Nephron progenitor cell (in vitro differentiated cells): ENCODE measurements at places on chromosomes 4 and X.
A peak's percentile ranks its signal among the peaks of the same experiment; 100 is the strongest.

GRCh38 chrX:134158821-134159512 lies 78.0 kb upstream of the CCDC160 start:
- DNase-seq, result no peak

DNA sequence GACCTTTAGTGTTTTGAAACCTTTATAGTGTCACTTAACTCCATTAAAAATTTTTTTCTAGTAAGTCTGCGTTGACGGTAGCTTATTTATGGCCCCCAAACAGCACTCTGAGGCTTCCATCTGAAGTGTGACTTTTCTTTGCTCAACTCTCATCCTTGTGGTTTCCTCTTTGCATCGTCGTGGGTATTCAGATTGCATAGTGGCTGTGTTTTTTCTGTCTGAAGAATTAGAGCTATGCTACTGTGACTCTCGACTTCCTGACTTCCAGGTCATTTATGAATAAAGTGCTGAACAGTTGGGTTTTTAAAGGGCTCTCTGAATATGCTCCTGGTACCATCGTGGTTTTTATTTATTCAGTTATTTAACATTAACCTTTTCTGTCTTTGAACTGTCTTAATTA lies 44.9 kb downstream of the JADE1 start:
- no peak for DNase-seq

GRCh38 chrX:119618439-119618838 lies 12.2 kb upstream of the NKRF start:
- DNase-seq, result no peak

DNA sequence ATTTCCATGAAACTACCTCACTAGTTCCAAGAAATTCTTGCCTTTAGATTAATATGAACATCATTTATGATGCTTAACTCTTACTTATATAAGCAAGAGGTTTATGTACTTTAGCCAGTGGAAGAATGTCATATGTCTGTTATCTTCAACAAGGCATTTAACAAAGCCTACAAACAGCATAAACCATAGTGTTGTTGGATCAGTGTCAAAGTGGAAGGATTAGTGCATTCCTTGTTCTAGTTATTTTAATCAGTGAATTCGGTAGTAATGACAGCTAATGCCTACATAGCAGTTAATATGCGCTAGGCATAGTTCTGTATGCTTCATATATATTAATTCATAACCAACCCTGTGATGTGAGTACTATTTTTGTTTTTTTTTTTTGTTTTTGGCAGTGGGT lies 3.1 kb downstream of the PI4K2B start:
- DNase-seq, result no peak

DNA sequence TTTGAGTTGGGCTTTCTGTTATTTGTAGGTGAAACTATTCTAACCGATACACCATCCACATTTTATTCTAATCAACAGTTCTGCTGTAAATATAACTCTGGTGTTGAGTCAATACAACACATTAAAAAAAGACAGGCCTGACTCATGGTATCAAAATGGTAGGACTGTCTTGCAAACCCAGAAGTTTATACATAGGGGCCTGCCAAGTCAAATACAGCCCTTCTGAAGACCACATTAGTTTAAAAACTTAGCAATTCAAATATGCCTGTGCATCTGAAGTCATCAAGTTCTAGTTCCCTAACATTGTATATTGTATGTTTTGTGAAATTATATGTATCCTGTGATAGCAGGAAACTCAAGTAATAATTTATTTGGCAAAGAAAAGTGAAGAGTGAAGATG lies 24.4 kb upstream of the PDE5A start:
- DNase-seq, result no peak

- no peak for DNase-seq
Measured at GRCh38 chr4:57147335-57148060, 37.3 kb upstream of the IGFBP7 start.

DNA sequence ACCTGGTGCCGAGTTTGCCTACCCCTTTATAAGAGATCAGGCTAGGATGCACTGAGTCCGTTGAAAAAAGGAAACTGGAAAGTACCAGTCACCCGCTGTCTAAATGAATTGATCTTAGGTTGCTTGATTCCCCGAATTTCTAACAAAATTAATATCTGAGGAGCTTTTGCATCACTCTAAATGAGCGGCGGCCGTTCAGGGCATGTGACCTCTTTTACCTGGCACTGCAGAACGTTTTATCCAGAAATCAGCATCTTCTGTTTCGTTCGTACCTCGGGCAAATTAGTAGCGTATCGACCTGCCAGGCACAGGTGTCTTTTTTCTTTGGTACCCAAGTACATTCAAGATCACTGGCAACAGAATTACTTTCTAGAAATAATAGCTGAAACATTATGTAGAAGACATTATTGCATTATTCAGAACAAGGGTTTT lies 876 bp downstream of the KLHL2 start:
- no peak for DNase-seq

GRCh38 chrX:37921758-37922157 lies 74.4 kb upstream of the DYNLT3 start:
- no peak for DNase-seq

- DNase-seq, result no peak
Measured at GRCh38 chr4:143364063-143364462, 27.4 kb downstream of the GAB1 start.

DNA sequence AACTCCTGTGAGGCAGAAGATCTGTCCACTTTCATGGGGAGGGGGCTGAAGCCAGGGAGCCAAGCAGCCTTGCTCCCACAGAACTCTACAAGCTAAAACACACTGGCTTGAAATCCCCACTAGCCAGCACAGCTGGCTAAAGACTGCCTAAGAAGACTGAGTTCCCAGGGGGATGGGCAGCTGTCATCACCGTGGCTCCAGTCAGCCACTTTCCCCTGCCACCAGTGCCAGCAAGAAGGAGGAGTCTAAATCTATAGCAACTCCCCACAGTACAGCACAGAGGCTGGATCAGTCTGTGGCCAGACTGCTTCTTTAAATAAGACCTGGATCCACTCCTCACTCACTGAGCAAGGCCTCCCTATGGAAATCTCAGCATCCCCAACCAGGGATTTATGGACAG lies 308.6 kb downstream of the FAM47B start:
- DNase-seq, result no peak

GRCh38 chr4:173565281-173565680 lies 35.3 kb upstream of the HAND2 start:
- no peak for DNase-seq

- DNase-seq, result no peak
Measured at GRCh38 chr4:83170952-83171399, 56.4 kb upstream of the PLAC8 start.

- DNase-seq, result no peak
Measured at GRCh38 chr4:119321921-119322687, at the start of gene FABP2. FABP2 (minus strand) TSS chr4:119322138; CDS start chr4:119322102, 36 bp downstream.

DNA sequence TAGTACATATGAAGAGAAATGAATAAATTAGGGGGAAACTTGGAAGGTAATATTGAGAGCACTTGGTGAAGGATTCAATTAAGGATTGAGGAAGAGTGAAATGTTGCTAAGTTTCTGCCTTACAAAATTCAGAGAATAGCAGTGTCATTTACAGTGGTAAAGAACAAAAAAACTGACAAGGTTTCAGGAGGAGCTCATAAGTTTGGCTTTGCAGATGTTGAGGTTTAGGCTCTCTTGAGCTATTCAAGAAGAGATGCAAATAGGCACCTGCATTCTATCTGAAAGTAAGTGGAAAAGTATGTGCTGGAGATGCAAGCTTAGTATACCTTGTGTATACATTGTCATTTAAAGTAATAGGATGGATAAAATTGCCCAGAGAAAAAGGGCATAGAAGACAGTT lies 22.3 kb upstream of the EMCN start:
- DNase-seq, result no peak

DNA sequence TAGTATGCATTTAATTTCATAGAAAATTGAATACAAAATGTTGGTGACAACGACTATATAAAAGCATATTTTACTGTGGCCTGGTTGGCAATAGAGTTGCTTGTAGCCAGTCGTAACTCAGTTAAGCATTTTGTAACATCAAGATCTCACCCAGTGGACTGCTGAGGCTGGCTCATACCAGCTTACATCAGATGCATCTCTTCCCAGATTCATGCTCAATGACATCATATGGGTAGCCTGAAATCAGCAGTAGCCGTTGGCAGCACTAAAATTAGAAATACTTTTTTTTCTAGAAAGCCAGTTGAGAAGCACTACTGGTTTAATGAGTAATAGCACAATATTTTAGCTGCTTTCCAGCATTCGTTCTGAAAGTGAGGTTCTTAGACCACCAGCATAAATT lies 341.2 kb downstream of the TECRL start:
- DNase-seq, result no peak

- DNase-seq, result no peak
Measured at GRCh38 chrX:40976981-40977380, 108.3 kb upstream of the USP9X start.

DNA sequence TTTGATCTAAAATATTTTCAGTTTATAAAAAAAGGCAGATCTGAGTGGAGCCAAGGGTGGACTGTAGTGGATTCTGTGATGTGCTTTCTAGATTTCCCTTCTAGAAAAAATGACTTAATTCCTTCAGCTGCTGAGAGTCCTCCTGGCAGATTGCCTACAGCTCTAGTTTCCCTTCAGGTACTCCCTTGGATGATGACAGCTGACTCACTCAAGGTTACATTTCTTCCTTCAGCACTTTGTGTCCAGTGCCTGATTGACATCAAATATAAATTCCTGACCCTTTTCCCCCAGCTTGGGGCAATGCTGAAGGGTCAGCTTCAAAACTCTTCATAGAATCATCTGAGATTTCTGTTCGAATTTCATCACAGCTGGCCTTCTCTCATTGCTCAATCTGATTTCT lies 161.7 kb downstream of the EMCN start:
- DNase-seq, result no peak

GRCh38 chr4:10320130-10320529 lies 137.1 kb downstream of the ZNF518B start:
- no peak for DNase-seq

DNA sequence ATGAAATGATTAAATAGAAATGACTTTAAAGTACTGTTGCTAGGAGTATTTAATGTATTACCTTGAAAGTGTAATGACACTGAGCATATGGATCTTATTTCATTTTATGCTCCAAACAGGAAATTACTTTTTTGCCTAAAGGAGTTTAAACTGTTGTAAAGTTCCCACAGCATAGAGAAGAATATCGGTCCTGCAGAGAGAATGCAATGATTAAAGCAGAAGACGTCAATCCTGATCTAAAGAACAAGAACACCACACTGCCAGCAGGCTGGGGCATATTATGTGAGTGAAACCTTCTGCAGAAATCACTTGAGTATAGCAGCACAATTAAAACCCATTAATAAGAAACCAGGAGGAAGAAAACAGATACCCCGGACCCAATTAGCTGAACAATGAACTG lies 72.8 kb upstream of the CAMK2D start:
- DNase-seq, result no peak

- DNase-seq, result no peak
Measured at GRCh38 chr4:177446586-177446985, 4.3 kb upstream of the AGA start.

- no peak for DNase-seq
Measured at GRCh38 chrX:9301836-9302235, 163.0 kb upstream of the TBL1X start.

DNA sequence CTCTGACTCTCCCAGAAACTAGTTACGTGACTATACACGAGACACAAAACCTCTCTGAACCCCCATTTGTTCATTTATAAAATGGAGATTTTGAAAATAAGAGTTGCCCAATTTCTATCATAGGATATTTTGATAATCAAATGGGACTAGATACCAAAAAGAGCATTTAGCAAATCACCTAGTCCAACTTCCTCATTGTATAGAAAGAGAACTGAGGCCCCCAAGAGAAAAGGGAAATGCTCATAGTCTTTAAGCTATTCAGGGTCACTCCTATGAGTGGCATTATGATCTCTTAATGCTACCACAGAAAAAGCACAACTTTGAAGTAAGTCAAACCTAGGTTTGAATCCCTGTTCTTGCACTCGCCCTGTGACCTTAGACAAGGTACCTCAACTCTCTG lies 62.7 kb downstream of the BMP15 start:
- DNase-seq, result no peak

DNA sequence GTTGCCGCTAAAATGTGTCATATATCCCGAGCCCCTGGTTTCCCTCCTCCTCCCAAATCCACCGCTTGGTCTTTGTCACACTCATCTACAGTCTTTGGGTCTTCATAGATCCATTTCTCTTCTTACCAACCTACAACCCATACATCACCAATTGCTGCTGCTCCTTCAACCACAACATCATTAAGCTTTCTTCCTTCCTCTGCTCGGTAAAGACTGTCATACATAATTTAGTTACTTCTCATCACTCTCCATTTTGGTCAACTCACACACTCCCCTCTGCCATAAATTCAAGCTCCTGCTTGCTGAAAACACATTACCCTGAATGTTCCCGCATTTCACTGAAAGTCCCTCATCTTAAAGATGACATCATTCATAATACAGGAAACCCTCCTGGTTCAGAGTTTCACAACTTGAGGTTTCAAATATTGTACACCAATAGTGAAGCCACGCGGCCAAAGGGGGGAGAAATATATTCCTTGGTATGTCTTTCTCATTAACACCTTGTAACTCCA lies 1.7 kb upstream of the DCTD start:
- no peak for DNase-seq

GRCh38 chrX:73992019-73992418 lies 312.0 kb upstream of the ZCCHC13 start:
- no peak for DNase-seq

DNA sequence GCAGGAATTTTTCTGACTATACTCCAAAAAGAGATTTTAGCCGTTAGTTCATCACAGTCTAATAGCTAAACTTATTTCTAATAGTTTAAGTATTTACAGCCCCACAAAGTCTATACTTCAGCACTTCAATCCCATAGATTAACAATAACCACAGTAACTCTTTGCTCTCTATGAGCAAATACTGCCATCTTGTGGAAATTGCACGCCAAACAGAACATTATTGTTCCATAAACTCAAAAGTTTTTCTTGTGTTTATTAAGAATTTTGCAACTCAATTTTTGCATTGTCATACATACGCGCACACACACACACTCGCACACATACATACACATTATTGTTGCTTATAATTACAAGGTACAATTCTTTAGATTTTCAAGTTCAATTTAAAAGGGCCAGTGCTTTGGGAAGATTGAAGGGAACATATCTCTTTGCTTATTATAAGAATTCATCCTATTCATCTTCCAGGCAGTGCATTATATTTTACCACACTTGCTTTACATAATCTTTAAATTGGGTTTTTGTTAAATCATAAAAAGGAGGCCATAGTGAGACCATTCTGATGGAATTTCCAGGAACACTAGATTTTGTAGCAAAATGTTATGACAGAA lies 63.8 kb upstream of the ATOH1 start:
- DNase-seq, result peak; percentile 29

DNA sequence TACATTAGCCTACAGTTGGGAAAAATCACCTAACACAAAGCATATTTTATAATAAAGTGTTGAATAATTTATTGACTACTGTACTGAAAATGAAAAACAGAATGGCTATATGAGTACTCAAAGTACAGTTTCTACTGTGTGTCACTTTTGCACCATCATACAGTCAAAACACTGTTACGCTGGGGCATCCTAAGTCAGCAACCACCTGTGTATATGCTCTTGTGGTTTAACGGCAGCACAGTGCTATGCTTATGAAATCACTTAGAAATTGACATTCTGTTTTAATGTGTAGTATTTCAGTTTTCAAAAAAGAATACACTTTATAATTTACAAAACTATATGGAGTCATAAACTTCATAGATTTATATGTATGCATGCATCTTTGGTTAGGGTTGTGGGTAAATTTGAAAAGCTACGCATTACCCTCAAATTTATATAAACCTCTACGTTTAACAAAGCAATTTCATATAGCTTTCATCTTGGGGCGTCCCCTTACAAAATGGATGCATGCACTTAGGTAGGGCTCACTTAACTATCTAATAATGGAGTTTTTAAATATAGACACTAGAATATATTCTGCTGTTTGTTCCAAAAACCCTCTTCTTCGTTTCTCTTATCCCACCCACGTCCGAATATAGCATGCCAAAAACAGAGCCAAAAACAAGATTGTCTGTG lies 690 bp upstream of the NEIL3 start:
- no peak for DNase-seq
